ENCODE measurements at places on chromosomes 5 and 9.

DNA sequence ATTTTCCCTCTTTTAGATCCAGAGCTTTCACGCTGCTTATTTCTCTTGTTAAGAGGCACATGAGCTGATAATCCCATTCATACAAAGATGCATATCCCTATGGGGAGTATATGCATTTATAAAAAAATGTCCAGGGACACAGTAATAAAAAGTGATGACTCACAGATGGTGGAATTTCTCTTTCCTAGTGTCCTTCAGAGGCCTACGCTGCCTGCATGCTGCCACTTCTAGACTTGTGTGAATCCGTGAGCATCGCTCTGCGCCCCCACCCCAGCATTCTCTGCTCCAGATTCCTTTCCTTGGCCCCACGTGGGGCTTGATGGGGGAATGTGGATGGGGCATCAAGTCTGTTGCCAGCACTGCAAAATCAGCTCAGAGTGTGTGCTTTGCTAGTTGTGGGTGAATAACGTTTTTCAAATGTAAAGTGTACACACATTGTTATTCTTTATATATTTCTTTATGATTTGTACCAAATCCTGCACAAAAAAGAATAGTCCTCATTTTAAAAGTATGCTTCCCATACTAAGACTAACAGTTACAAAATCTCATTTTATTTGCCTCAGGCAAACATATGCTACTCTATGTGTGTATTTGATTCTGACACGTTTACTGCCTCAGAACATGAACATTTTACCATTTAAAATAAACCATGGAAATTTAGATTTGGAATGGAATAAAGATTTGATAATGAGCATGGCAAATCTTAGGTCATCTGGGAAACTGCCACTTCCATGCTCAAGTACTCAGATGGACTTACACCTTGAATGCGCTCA lies 22.4 kb upstream of the RASGRF2 start:
- no peak for ATAC-seq

DNA sequence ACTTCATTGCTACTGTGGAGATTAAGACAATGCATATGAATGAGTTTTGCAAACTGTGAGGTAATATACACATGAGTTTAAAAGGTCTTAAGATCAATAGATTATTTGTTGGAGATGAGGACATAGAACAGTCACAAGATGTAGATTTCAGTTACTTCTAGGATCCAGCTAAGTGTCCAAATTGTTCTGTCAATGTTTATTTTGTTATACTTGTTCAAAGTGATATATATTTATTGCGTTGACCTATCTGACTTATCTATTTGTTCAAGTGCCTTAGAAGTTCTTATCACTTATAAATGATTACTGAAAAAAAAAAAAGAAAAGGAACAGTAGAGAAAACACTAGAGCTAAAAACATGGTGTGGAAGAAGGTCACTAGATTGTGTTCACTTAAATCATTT lies 75.6 kb upstream of the GRIN3A start:
- no peak for ATAC-seq

DNA sequence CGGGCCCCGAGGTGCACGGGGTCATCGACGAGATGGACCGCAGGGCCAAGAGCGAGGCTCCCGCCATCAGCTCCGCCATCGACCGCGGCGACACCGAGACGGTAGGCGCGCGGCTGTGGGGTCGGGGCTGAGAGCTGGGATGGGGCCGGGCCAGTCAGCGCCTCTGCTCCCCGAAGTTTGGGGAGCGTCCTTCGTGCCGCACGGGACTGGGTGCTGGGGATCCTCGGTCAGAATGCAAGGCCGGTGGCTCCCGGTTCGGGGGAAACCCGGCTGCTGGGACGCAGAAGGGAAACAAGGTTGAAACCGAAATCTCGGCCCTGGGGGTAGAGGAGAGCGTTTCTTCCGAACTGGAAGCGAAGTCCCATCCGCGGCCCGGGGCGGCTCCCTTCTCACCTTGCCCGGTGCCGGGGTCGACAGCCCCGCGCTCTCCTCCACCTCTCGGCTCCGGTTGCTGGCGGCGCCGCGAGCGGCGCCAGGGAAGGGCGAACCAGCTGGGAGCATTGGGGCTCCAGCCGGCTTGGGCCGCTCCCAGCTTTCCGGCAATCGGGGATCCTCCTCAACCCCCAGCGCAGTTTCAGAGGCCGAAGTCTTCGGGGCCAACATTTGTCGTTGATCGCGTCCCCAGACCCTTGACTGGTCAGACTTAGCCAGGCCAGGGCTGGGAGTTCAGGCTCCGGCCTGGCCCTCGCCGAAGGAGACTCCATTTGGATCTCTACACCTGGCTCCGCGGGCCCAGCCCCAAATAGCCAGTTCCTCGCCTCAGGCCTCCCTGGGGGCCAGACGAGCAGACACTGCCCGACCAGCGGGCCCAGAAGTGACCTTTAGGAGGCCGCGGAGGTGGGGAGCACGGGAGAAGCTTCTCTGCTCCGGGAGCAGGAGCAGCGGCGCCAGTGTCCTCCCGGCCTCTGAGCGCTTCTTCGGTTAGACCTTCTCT lies 1.1 kb downstream of the LHX2 start:
- ATAC-seq = no peak

DNA sequence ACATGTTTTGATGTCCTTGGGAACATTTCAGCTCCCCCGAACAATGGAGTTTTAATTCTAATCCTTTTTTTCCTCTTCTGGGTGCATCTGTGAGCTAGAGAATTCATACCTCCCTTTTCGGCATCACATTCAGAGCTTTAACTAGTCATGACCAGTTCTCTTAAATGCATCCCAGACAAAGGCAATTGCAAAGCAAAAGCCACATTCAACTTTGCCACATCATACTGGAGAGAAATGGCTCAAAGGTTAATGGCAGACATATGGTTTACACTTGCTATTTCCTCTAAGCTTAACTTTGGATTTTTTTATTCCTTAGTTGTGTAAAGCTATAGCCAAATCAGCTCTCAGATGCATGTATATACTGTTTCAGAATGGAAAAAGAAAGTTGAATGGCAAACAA lies 153.3 kb downstream of the ESM1 start:
- no peak for ATAC-seq

- ATAC-seq = no peak
Observed at GRCh38 chr5:172583931-172584511, 57.0 kb upstream of the NEURL1B start.

DNA sequence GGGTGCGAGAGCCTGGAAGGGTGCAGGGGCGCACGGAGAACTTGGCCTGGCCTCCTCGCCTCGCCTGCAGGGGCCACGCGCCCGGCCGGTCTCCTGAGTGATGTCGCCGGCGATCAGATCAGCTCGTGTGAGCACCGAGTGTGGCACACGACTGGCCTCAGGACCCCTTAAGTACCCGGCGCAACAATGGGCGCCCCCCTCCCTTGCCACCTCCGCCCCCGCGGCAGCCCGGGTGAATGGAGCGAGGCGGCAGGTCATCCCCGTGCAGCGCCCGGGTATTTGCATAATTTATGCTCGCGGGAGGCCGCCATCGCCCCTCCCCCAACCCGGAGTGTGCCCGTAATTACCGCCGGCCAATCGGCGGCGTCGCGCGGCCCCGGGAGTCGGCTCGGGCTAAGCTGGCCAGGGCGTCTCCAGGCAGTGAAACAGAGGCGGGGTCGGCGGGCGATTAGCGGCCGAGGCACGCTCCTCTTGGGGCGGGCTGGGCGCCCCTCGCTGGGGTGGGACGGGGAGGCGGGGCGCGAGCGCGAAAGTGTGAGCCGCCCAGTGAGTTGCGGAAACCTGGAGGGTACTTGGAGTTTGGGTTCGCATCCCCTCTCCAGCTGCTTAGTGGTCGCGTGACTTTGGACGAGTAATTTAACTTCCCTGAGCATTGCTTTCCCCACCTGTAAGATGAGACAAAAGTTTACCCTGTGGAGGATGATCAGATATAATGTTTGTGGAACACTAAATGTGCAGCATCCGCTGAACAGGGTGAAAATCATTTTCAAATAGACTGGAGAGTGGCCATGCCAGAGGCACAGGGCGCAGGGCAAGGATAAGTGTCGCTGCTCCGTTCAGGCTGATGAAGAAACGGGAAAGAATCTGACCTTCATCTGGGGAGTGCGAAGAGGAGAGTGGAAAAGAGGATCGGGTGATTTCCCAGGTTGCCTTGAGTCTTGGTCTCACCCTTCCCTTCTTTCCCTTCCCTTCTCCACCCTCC lies at the start of gene NEUROG1:
TSS of gene NEUROG1 (minus strand) at position 145 of the 982 bp plus-strand sequence. CDS start 274 bp downstream, outside the sequence.
- no peak for ATAC-seq

- ATAC-seq = no peak
Observed at GRCh38 chr5:133715616-133716015, 103.3 kb upstream of the FSTL4 start.

GRCh38 chr5:141359790-141360426 lies at the start of gene PCDHGB2:
PCDHGB2 (plus strand) TSS chr5:141359994; CDS start chr5:141360136, 142 bp downstream.
- no peak for ATAC-seq

DNA sequence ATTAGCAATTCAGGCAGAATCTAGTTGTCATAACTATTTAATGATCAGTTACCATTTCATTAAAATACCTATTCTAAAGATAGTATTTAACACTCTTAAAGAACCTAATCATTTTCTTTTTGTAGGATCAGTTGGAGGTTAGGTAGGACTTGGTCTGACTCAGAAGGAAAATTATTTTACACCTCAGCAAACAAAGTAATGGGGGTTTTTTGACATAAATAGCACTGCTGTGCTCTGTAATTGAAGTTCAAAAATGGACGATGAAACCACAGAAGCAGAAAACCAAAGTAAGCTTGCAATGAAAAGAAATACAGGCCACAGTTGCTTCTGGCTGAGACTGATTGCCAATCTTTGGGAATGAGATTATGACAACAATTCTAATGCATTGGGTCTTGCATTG lies 187.0 kb upstream of the TRPM3 start:
- ATAC-seq = no peak

DNA sequence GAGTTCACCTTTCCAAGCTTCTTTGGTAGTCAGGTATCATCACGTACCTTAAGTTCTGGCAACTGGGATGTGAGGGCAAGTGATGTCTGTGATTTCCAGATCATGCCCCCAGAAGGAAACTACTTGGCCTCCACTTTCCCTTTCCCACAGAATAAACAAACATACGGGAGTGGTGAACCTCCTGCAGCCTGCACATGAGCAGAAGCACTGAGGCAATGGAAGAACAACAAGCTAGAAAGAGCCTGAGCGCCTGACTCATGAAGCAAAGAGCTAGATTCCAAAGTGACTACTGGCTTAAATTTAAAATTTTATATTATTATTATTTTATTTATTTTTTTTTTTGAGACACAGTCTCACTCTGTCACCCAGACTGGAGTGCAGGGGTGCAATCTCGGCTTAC lies 35.0 kb downstream of the ARL15 start:
- no peak for ATAC-seq

- ATAC-seq = no peak
Observed at GRCh38 chr5:73296772-73297171, 123.8 kb downstream of the TMEM174 start.

DNA sequence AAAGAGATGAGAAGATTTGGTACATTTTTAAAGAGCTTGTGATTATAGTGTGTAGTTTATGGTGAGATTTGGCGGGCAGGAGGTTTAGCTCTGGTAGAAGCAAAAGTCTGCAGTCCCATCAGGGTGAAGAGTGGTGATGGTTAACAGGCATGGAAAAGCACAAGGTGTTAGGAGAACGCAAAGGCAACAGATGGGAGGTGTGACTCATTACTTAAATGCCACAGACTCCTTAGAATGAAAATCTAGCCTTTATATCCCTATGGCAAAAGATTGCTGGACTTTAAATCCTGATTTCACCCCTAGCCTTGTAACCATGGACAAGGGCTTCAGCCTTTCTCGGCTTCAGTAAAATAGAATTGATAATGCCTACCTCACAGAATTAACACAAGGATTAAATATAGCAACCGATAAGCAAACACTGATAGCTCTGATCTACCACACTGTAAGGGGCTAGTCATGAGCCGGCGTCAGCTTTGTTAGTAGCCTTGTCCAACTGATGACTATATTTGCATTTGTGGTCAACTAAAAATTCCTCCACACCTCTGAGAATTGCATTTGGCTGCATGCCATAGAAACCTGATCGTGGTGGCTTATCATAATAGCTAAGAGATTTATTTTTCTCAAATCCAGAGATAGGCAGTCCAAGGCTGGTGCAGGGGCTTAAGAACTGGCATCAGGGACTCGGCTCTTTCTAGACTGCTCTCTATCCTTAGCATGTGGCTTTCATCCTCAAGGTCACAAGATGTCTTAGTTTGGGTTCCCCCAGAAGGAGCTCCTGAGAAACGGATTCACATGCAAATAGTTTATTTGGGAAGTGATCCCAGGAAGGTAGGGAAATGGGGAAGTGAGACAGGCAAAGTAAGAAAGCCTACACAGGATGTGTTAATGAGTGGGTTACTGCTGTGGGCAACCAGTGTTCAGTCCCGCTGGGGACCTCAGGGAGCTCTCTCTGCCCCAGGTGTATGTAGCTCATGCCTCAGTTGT lies 19.6 kb downstream of the MFAP3 start:
- no peak for ATAC-seq

GRCh38 chr9:89889865-89890264 lies 285.1 kb downstream of the GADD45G start:
- no peak for ATAC-seq

Measured in activated CD4-positive, CD25-positive, alpha-beta regulatory T cell treated with anti-CD3 and anti-CD28 coated beads, Interleukin-2, amount 50 U/mL, for 24 hours (primary cell).